ENCODE measurements at places on chromosomes 1 and 21.

- peak; percentile 76 for DNase-seq
Observed at GRCh38 chr1:180898441-180899219, 14.1 kb upstream of the KIAA1614 start.

DNA sequence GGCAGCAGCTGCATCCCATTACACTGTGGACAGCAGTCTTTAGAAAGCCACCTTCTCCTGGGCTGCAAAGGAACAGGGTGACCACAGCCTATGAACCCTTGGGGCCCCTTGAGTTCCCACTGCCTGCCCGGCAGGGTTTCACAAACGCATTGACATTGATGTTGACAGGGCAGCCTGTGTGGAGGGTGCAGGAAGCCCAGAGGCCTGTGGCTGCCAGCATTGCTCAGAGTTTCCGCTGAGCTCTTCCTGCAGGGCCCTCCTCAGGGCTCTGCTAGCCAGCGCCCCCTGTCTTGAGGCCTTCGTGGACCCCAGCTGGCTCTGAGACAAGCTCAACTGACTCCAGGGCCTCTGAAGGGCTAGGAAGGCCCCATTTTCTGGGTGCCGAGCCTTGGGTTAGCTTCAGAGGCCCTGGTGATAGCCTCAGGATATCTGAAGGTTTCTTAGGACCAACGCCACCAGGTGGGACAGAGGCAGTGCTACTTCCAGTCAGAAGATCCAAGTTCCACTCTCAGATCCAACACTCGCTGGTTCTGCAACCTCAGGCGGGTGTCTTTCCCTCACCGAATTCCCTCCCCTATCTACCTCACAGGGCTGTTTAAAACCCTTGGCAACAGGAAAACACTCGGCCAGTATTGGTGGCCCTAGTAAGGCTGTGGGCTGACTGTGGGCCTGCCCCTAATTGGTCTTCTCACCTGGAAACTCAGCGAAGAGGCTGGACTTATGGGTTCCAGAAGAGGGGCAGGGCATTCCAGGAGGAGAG is 27.2 kb upstream of the EPS8L3 start:
- DNase-seq = no peak

- no peak for DNase-seq
Observed at GRCh38 chr1:71116729-71117128, 35.9 kb upstream of the ZRANB2 start.

- no peak for DNase-seq
Observed at GRCh38 chr1:54480525-54480848, 67.5 kb upstream of the ACOT11 start.

DNA sequence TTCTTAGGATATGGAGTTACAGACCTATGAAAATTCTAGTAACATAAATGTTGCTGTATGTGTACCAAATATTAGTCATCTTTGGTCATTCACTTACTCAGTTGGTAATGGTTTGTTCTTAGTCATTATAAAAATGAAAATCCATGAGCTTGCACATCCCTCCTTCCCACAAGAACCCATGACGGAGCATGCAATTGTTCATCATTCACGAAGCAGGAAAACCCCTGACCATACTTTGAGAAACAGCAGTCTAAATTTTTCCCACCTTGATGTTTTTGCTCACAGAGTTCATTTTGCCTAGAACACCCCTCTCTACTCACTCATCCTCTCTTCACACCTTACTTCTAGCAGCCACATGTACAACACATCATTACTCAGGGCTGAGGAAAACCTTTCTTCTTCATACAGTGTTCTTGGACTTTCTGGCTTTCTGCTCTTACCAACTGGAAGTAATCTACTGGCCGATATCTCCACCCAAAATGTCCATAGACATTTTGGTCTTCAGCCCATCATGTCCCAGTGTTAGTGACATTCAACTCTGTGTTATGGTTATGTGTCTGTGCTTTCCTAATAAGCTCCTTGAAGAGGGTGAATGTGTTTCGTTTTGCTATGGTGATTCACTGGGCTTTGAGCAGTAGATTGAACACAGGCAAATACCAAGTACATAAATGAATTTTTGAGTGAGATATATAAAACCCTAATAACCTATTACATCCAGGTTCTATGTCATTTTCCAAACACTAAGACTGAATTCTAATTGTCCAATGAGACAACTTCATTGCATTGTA is 189.9 kb downstream of the ZC3H11B start:
- DNase-seq = no peak

DNA sequence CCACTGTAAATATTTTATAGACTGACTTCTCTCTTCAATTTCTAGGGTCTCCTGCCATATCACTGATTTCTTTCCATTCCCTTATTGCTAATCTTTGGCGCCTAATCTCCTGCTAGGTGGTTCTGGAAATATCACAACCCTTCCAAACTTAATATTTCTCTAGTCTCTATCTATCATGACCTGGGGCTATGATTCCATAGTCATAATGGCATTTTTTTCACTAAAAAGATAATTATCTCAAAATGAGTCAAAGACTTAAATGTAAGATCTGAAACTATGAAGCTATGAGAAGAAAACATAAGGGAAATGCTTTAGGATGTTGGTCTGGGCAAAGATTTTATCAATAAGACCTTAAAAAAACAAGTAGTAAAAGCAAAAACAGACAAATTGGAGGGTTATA is 74.2 kb downstream of the LEPR start:
- DNase-seq = no peak

DNA sequence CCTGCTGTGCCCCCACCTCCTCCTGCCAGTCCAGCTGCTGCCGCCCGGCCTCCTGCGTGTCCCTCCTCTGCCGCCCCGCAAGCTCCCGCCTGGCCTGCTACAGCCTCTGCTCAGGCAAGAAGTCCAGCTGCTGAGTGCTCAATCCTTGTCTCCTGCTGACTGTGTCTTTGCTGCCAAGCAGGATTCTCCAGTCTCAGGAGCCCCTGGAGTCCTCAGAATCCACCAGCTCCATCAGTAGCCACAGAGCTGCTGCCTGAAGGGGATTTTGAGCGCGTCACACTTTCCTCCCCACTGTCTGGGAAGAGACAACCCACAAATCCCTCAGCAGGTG is 973 bp downstream of the KRTAP10-11 start:
- no peak for DNase-seq

- no peak for DNase-seq
Observed at GRCh38 chr1:25473653-25474225, 43.0 kb downstream of the MACO1 start.

GRCh38 chr1:224641030-224641429 is 24.9 kb downstream of the CNIH3 start:
- DNase-seq = no peak

DNA sequence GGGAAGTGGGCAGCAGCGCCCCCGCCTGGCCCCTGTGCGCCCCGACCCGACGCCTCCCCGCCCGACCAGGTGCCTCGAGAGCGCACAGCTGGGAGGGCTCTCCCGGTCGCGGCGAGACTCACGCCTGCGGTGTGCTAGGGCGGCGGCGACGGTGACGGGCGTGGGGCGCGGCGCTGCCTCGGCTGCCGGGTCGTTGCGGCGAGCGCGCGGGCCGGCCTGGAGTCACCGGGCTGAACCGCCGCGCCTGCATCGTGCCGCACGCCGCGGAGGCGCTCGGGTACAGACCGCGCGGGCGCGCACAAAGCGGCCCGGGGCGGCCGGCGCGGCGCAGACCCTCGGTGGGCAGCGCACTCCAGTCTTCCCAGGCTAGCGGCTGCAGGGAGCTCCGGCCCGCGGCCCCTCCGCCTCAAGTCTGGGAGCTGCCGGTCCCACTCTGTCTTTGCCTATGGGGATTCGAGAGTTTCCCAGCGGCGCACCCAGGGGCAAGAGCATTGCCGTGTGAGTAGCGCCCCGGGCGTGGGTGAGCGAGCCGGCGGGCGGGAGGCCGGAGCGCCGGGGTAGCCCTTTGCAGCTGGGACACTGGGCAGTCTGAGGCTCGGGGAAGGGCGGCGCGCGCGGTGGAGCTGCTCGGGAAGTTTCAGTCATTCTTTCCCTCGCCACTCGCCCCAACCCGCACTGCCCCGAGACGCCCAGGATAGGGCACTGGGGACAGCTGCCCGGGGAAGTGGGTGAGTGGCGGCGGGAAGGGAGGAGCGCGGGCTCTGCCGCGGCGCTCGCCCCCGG is at the start of gene SLC35F3:
SLC35F3 (plus strand) TSS at position 44 of the 783 bp plus-strand sequence.
- DNase-seq = peak; percentile 12

DNA sequence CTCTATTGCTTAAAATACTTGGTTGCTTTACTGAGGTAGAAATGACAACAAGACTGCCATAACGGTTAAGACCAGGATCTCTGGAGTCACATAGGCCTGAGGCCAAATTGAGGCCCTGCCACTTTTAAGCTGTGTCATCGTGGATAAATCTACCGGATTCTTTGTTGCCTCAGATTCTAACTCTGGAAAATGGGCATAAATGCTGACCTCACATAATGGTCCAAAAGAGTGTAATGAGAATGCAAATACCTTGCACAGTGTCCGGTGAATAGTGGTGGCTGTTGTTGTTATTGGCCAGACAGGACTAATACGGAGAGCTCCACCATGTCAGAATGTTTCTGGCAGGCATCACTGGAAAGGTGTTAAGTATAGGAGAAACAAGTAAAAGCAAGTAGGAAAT is 346.1 kb downstream of the LMO4 start:
- DNase-seq = no peak

- peak; percentile 61 for DNase-seq
Observed at GRCh38 chr1:161994175-161994668, 29.4 kb downstream of the OLFML2B start.

- no peak for DNase-seq
Observed at GRCh38 chr1:169126335-169126734, 19.8 kb downstream of the ATP1B1 start.

DNA sequence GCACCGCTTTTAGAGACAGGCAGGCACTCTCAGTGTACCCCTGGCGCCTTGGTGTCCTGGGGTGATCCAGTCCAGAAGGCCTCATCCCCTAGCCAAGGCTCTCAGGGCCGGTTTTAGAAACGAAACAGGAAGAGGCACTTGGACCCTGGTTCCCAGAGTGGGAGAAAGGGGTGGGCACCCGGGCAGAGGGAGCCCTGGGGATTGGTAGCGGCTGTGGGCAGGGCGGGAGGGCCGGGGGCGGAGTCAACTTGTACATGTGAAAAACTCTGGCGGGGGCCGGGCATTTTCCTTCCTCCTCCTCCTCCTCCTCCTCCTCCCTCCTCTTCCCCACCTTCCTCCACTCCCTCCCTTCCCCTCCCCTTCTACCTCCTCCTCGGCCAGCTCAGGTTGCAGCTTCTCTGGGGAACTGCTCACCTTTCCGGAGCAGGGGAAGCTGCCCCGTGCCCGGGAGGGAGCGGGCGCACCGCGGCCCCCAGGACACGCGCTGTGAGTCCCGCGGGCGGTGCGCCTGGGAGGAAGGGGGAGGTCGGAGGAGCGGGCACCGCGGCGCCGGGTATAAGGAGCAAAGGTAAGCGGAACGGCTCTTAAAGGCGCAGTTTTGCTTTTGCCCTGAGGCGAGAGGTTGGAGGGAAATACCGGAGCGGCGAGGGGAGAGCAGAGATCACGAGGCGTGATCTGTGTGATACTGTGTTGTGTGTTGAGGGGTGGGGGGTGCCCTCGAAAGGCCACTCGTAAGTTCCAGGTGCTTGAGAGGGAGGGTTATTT is at the start of gene CDK18:
CDK18 (plus strand) TSS at position 359 of the 765 bp plus-strand sequence. CDS start 18,499 bp downstream, outside the sequence.
- peak; percentile 57 for DNase-seq

- no peak for DNase-seq
Observed at GRCh38 chr1:94009304-94009703, 100.1 kb upstream of the GCLM start.

- no peak for DNase-seq
Observed at GRCh38 chr21:36966821-36967768, 626 bp upstream of the HLCS start.

DNA sequence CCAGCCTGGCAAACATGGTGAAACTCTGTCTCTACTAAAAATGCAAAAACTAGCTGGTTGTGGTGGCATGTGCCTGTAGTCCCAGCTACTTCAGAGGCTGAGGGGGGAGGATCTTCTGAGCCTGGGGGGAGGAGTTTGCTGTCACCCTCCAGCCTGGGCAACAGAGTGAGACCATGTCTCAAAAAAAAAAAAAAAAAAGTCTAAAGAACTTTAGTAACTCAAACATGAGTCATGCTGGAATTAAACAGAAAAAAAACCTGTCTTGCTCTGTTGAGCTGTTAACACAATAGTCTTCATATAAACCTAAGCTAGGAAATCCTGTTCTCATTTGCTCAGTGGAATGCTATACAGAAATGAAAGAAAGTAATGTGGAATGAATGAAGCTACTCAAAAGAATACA is 16.7 kb upstream of the DISP1 start:
- DNase-seq = peak; percentile 27

GRCh38 chr1:8020032-8020431 is 6.1 kb downstream of the ERRFI1 start:
- peak; percentile 29 for DNase-seq

DNA sequence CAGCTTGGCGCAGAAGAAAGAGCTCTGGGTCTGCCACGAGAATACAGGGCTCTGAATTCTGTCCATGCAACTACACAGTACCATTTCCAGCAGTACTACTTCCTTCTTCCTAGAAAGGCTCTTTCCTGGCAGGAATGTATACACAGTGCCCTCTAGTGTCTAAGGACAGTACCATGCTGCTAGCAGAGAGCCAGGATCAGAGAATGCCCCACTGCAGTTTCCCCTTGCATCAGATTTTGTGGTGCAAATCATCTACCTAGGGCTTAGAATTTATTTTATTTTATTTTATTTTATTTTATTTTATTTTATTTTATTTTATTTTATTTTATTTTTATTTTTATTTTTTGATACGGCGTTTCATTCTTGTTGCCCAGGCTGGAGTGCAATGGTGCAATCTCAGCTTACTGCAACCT is 50.8 kb downstream of the PAX7 start:
- DNase-seq = peak; percentile 72

GRCh38 chr21:46297338-46298271 is 11.5 kb downstream of the YBEY start:
- no peak for DNase-seq

DNA sequence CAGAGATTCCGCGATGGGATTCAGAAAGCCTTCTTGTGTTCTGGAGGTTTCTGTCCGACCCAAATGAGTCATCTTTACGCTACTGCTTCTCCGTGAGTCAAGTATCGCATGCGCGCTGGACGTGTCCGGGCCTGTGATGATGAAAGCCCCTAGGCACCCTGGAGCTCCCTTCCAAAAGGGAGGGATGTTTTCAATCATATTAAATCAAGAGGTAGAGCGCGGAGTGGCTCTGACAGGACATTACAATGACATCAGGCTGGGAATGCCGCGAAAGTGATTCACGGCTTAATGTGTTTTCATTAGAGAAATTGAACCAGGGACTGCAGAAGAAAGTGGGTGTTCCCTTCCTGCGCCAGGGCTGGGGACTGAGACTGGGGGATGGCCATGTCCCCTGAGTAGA is 48.5 kb downstream of the AJAP1 start:
- no peak for DNase-seq

- no peak for DNase-seq
Observed at GRCh38 chr1:219580009-219580676, 32.8 kb downstream of the ZC3H11B start.

- peak; percentile 85 for DNase-seq
Observed at GRCh38 chr1:212218911-212219310, 66.3 kb upstream of the PPP2R5A start.

- DNase-seq = no peak
Observed at GRCh38 chr1:203186091-203186445, 436 bp downstream of the CHI3L1 start.

Measured in GM03348 (cell line).